ENCODE measurements at places on chromosomes 1 and 21.

- DNase-seq: no peak
Observed at GRCh38 chr1:156664767-156665411, 12.3 kb downstream of the NES start.

DNA sequence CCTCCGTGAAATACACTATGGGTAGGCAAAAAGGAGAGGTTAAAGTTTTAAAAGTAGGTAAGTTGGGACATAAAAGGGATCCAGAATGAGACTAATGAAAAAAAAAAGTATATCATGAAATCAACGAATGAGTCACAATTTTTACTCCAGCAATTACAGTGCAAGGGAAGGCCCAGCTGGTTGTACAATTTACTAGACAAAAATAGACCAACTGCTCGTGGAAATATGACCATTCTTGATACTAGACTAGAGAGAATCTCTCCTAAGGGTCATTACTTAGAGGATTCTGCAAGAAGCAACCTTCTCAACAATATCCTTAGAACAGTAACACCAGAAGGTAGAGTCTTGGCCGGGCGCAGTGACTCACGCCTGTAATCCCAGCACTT, 55.1 kb upstream of the EFHD2 start:
- DNase-seq: no peak

DNA sequence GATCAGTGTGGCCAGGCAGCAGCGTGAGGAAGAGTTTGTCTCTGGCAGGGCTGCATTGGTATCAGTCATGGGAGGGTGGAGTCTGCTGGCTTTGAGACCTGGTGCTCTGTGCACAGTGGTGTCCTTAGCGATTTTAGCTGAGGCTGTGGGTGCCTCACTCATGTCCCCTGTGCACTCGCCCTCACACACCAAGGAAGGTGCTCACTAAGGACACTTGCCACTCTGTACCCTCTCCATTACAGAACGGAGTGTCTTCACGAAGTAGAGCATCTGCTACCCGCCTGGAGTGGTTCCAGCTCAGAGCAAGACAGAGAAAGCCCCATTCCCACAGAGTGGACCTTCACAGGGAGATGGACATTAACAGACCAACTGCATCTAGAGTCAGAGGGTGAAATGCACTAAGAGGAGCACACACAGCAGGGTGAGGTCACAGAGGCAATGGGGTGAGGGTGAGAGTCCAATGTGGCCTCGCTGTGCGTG, 117.9 kb downstream of the MATN1 start:
- DNase-seq: no peak

DNA sequence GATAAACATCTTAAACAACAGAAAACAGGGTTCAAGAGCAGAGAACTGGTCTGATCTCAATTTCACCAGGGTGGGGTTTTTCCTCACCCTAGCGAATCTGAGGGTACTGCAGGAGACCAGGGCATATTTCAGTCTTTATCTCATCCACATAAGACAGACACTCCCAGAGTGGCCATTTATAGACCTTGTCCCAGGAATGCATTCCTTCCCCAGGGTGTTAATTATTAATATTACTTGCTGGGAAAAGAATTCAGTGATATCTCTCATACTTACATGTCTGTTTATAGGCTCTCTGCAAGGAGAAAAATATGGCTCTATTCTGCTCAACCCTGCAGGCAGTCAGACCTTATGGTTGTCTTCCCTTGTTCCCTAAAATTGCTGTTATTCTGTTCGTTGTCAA, 84.1 kb downstream of the LYPLAL1 start:
- no peak for DNase-seq

- DNase-seq: no peak
Observed at GRCh38 chr21:14531757-14532316, 14.3 kb downstream of the SAMSN1 start.

DNA sequence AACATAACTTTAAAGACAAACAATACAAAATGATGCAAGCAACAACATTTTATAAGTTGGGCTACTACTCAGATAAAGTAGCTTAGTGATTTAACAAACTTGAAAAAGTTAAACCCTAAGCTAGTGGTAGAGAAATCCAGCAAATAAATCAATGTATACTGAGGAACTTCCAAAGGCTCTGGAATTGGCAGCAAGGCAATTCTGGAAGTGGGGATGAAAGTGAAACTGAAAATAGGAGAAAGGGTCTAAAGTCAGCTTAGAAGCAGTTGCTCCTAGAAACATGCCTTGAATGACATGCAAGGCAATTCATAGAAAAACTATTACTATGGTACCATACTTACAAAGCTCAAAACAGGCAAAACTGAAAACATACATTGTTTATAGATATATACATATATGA, 90.0 kb upstream of the CAMK1G start:
- no peak for DNase-seq

DNA sequence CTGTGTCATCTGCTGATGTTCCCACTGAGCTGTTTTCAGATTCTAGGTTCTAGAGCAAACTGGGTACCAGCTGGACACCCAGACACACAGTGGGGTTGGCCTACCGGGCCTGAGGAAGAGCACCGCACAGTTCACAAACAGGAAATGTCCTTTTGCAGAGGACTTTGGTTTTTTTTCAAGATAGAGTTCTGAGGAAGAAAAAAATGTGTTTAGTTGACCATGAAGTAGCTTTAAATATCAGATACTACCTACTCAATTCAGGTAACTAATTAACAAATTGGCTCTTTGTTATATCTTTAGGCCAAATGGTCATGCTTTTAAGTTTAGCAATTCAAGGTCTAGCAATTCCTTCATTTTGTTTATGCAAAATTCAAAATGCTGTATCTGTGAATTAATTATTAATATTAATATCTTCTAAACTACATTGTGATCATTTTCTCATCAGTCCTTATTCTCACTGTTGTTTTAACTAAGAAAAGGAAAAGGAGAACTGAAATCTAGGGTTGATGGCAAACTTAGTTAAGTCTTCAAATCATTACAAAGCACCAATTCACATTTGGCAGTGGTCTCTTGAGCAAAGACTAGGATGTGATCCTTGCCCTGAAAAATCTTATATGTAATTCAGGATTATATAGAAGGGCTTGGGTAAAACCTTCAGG, 17.2 kb upstream of the NCF2 start:
- DNase-seq: no peak

All from cerebellar nuclear complex (tissue), 1 donor.